Left lobe of liver (tissue), 2 donors: ENCODE measurements at places on chromosomes 1 and 21.

- no peak for DNase-seq
These were observed 5.0 kb downstream of the SYT11 start for GRCh38 chr1:155864393-155864792.

DNA sequence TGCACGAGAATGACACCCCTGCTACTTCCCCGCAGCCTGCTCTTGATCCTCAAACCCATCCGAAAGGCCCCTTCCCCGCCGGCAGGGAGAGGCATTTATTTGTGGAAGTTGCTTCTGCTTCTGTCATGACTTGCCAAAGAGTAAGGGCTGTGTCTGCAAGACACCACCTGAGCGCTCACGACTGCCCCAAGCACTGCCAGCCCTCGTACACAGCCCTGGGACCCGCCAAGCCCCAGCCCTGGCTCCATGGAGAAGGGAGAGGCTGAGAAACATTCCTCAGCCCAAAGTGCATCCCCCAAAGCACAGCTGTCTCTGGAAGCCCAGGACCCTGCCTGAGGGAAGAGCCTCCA, 6.3 kb upstream of the TPRG1L start:
- DNase-seq = no peak

GRCh38 chr1:169957884-169958283, 64.2 kb upstream of the SCYL3 start:
- no peak for DNase-seq

GRCh38 chr1:71676979-71677925, 596.4 kb upstream of the ZRANB2 start:
- no peak for DNase-seq

DNA sequence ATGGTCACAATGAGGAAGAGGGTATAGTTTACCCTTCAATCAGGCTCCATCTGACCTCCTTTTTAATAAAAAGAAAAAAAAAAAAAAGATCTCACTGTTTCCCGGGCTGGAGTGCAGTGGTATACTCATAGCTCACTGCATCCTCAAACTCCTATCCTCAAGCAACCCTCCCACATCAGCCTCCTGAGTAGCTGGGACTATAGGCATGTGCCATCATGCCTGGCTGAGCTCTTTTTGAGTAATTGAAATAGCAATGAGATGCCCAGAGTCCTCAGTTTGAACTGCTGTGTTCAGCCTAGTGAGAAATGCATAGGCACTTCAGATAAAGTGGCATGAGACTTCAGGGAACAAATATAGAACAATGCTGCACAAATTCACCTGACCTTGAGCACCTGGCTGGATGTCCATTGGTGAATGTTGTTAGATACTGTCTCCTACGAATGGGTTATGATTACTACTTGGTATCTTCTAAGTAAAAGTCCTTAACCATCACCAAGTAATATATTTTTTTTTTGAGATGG, 67.6 kb downstream of the NR5A2 start:
- DNase-seq = no peak

DNA sequence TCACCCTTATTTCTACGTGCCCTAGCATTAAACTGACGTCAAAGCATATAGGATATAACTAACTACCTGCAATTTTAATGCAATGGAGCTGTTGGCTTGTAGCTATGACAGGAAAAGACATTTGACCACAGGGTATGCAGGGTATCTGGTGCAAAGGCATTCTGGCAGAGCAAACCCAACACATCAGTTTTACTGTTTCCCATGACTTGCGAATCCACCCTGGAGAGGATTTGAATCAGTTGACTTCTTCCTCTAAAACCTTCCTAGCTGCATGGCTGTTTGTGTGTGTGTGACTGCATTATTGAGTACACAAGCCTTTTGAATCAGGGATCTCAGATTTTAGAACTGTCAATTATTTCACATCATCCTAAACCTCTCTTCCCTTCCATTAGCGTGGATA, 41.7 kb upstream of the SYT14 start:
- no peak for DNase-seq
